ENCODE measurements at places on chromosomes 12 and 14.

- no peak for DNase-seq
Measured at GRCh38 chr12:98332642-98333041, 182.7 kb upstream of the TMPO start.

GRCh38 chr14:97851428-97851995, 1054.3 kb downstream of the VRK1 start:
- DNase-seq: no peak

DNA sequence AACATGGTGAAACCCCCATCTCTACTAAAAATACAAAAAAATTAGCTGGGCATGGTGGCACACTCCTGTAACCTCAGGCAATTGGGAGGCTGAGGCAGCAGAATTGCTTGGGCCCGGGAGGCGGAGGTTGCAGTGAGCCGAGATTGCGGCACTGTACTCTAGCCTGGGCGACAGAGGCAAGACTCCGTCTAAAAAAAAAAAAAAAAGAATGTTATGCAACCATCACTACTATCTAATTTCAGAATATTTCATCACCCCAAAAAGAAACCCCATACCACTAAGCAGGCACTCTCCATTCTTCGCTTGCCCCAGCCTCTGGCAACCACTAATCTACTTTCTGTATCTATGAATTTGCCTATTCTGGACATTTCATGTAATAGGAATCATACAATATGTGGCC, 68.8 kb upstream of the AMN start:
- DNase-seq: no peak

GRCh38 chr12:126830778-126831680, 1435.9 kb upstream of the TMEM132C start:
- DNase-seq: no peak

DNA sequence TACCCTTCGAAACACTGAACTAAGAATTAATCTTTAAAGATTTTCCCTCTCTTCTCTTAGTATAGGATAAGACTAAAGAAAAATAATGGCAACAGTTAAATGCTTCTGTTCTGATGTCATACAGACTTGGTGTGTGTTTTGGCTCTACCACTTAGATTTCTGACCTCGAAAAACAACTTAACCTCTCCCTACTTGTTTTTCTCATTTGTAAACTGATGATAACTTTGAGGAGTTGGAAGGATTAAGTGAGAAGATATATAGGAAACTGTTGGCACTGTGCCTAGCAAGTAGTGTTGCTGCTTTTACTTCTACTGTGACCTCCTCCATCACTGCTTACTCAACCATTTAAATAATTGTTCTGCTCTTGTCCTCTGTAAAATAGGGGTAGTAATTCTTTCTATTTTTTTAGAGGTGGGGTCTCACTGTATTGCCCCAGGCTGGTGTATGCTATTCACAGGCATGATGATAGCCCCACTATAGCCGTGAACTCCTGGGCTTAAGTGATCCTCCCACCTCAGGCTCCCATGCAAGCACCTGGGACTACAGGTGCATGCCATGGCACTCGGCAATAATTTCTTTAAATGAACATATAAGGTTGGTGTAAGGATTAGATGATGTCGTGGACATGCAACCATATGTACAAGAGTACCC, 22.4 kb downstream of the PALS1 start:
- peak; percentile 70 for DNase-seq

DNA sequence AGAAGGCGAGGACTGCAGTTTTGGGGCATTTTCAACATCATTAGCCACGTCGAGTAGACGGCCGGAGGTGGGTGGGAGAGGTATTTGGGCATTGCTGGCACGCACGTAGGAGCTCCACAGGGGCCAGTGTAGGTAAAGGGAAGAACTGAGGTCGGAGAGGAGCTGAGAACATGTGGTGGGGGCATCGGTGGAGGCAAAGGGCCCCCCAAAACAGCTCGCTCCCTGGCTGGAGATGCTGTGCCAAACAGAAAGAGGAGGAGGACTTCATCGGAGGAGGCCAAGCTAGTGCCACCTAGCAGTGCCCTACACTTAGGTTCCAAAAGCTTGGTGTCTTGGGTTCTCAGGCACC, 52.0 kb upstream of the PPP2R5C start:
- no peak for DNase-seq

GRCh38 chr14:90508536-90509254, 111.9 kb downstream of the CALM1 start:
- DNase-seq: no peak

DNA sequence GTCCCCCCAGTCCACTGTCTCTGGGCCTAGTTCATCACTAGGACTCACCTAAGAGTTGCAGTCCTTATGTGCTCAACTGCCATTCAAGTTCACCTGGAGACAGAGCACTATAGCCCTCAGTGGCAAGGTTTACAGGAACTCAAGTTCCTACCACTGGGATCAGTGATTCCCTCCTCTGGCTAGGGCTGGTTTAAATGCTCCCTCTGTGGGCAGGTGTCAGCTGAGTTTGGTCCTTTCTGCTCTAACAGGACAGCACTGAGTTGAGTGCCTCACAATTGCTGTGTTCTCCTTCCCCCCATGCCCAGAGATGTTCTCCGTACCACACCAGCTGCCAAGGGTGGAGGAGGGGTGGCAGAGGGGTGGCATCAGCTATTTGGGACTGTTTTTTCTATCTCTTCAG, 20.8 kb upstream of the SAV1 start:
- no peak for DNase-seq

DNA sequence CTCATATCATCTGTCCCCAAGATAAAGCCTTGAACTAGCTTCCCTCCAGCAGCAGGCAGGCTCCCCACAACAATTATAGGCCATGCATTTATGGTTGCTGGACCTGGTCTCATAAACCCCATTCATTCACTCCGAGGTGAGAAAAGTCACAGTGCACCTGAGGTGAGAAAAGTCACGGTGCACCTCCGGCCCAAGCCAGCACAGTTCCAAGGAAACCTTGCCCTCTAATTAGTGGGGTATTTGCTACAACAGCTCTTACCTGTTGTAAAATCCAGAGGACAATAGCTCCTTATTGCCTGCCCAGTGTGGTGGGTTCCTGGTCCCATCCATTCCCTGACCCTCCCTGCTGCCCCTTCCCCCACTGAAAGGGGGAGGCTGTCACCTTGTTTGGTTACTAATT, 65.6 kb downstream of the FBXL14 start:
- no peak for DNase-seq

GRCh38 chr14:53450871-53451270, 297.7 kb upstream of the DDHD1 start:
- DNase-seq: peak; percentile 31

DNA sequence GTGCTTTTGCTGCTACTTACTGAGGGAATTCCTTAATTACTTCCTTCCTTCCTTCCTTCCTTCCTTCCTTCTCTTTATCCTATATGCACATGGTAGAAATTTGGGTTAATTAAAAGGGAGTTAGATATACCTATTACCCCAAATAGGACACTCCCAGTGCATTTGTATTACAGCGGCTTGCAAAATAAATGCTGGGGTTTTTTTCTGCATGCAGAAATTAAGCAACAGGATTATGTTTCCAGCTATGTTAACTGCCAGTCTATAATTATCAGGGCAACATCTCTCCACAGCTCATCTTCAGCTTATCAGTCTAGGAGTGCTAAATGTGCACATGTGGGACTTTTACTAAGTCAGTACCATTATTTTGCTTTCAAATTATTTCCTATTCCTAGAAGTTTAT, 132.9 kb upstream of the SLC35F4 start:
- DNase-seq: no peak

- no peak for DNase-seq
Measured at GRCh38 chr12:50110127-50110761, 1.8 kb upstream of the COX14 start.

GRCh38 chr12:95918194-95918993, 24.0 kb downstream of the CCDC38 start:
- DNase-seq: peak; percentile 8

GRCh38 chr12:113135178-113136127, at the start of gene RASAL1:
TSS of gene RASAL1 (minus strand) at chr12:113135761. CDS start at chr12:113135462, 299 bp downstream.
- DNase-seq: no peak

- DNase-seq: no peak
Measured at GRCh38 chr14:23025151-23025814, 9.4 kb downstream of the PSMB5 start.

GRCh38 chr12:64675795-64676194, 65.5 kb downstream of the RASSF3 start:
- peak; percentile 52 for DNase-seq
